Nasal cavity respiratory epithelium epithelial cell of viscerocranial mucosa (primary cell): ENCODE measurements at places on chromosomes 2 and 18. TPM values are rescaled to one million over a fixed set of nuclear protein-coding genes. Genes with fewer than 3 reads are reported as not detected.

ITGB6 gene
- total RNA-seq: 25.6 and 414 TPM in 2 replicates

REEP1 gene
- under 0.01 TPM in 1 of 2 replicates, not detected in the other for total RNA-seq

COL3A1 gene
- under 0.01 and 11.2 TPM in 2 replicates for total RNA-seq

RAB17 gene
- 0.34 and 1.5 TPM in 2 replicates for total RNA-seq

INHBB gene
- total RNA-seq: 0.21 and 0.34 TPM in 2 replicates

CCDC195 gene
- not detected in 2 replicates for total RNA-seq

KANSL3 gene
- 24.9 and 36.7 TPM in 2 replicates for total RNA-seq

NR4A2 gene
- 0.34 and 0.57 TPM in 2 replicates for total RNA-seq

TCF23 gene
- under 0.01 TPM in 1 of 2 replicates, not detected in the other for total RNA-seq

SLC14A1 gene
- total RNA-seq: not detected in 2 replicates
